ENCODE measurements at places on chromosomes 5 and 9.

- DNase-seq, result no peak
Measured at GRCh38 chr5:167852515-167852914, 438.9 kb upstream of the WWC1 start.

- DNase-seq, result no peak
Measured at GRCh38 chr5:72508241-72509170, 1.3 kb upstream of the ZNF366 start.

DNA sequence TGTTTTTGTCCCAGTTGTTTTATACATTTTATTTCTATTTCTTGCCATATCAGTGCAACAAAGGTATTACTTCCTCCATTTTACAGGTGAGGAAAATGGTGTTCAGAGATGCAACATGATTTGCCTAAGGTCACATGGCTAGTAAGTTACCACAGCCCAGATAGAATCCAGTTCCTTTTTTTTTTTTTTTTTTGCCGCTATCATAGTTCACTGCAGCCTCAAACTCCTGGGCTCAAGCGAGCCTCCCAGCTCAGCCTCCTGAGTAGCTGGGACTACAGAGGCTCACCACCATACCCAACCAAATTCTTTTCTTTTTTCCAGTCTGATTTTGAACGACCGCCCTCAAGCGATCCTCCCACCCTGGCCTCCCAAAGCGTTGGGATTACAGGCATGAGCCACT lies 480 bp upstream of the CCDC69 start:
- no peak for DNase-seq

DNA sequence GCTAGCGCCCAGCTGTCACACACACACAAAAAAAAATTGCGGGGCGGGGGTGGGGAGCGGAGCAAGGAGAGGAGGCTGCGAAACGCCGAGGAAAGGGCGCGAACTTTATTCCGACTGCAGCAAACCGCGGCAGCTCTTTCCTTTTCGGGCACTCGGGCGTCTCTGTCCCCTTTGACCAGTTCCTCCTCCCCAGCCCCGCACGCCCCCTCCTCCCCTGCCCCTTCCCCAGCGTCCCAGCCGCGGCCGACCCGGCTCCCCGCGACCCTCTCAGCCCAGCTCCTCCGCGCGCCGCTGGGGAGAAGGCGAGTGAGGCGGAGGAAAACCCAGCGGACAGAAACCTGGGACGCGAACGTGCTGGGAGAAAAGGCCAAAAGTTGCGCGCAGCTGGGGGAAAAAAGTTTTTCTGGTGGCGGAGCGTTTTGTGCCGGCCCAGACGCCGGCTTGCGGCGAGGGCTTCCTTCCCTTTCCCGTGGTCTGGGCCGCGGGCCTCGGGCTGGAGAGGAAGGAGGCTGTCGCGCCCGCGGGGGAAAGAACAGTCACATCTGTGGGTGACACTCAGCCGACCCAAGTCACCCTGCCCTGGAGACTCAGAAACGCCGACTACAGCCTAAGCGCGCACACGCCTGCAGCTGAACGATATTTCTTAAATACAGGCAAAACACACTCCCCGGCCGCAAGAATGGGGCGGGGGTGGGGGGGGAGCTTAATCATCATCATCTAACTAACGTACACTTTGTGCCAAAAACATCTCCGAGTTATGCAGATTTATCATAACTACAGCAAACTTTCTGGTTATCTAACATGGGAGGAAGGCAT lies 1.1 kb upstream of the BNC2 start:
- peak; percentile 2 for DNase-seq

DNA sequence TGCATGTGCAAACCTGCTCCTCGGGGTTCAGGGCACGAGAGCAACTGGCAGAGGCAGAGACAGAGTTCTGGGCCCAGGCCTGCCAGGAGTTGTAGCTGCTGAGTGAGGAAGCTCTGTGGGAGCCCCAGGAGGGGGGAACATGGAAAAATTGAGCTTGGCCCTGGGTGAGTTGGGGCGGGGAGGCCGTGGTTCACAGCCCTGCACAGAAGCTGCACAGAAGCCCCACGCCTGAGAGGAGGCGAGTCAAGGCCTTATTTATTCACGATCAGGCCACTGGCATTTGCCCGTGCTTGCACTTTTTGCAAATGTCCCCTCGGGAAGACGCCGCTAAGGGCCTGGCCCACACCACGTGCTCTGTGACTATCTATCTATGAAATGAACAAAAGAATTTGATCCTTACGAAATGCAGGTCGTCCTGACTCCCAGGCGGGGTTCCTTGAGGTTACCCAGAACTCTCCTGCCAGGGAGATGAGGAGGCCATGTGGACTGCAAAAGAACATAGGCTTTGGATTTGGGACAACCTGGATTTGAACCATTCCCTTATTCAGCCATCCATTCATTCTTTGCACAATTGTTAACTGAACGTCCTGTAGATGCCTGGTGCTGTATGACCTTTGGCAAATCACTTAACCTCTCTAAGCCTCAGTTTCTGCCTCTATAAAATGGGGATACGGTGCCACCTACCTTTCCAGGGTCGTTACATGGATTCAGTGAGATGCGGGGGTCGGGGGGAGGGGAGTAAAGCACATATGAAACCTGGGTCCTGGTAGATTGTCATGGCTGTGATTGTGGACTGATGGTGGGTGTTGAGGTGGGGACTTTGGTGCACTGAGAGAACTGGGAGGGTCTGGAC lies 17.9 kb downstream of the COL27A1 start:
- no peak for DNase-seq

DNA sequence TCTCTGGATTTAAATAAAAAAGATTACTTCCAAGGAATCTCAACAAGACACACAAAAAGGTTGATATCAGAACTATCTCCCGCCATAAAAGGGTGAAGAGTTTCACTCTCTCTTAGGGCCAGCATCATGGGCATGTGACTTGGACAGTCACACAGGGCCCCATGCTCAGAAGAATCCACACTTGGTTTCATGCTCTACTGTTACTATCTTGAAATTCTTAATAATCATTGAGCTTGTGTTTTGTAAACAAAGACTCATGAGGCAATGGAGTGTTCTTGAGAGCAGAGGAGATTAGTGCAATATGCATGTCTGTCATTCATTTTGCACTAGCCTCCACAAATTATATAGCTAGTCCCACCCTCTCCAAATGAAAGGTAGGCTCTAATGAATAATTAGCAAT lies 58.4 kb downstream of the HMHB1 start:
- DNase-seq, result no peak

GRCh38 chr5:18097817-18098216 lies 463.6 kb downstream of the TAF11L14 start:
- DNase-seq, result no peak

GRCh38 chr5:516980-517379 lies 7.3 kb downstream of the SLC9A3 start:
- DNase-seq, result no peak

Data from CD4-positive, alpha-beta T cell treated with Interleukin-6 for 4 hours (primary cell).